ENCODE measurements at places on chromosomes 2 and 18.

GRCh38 chr2:84799772-84800171 lies 81.1 kb downstream of the TRABD2A start:
- DNase-seq, result no peak

GRCh38 chr18:63140997-63141777 lies 178.4 kb downstream of the BCL2 start:
- DNase-seq, result no peak

- DNase-seq, result no peak
Observed at GRCh38 chr2:209610631-209611030, 161.0 kb upstream of the UNC80 start.

DNA sequence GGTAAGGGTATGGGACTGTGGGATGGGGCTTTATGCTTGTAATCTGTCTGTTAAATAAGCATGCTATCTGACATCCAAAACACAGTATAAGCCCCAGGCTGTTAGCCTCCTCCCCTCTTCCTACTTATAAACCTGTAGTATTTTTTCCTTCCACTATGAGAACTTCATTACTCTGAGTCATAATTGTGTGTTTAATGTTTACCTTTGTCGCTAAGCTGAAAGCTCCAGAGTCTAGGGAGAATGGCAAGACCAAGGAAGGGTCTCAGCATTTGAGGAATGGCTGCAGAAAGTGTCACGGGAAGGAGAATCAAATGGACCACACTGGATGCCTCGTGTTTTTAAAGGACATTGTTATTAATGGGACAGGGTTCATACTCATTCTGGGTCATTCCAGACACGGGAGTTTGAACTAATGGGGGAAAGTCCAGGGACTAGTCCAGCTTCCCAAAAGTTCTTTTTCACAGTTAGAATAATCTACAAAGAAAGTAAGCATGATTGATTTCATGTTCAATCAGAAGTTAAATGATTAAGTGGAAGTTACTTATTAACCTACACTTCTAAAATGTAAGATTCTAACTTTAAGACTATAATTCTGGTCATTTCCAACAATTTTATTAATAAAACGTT lies 292.2 kb downstream of the AFF3 start:
- DNase-seq, result no peak

GRCh38 chr2:150856596-150857281 lies 369.3 kb upstream of the RND3 start:
- DNase-seq, result no peak

DNA sequence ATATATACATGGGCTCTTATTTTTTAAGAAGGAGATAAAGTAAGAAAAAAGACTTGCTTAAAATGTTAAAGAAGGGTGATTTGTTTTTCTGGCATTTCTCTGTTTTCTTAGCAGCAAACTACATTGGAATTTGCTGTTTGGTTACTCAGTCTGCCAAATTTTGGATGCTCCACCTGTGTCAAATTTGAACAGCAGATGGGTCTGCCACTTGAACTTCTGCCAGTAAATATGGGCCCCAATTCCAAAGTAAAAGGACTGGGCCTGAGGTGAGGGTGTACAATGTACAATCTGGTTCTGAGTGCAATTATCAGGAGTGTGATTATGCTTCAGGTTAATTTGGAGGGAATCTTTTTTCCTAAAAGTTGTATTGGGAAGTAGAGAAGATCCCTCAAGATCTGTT lies 794.5 kb downstream of the DSC3 start:
- DNase-seq, result no peak

Data from CD4-positive, alpha-beta T cell treated with Interleukin-1 beta for 1 hour (primary cell).